Subcutaneous preadipocyte (primary cell): ENCODE measurements at places on chromosomes 13 and 19. TPM values are rescaled to one million over a fixed set of nuclear protein-coding genes. Genes with fewer than 3 reads are reported as not detected.

The GARIN5B gene
- total RNA-seq = not detected in 2 replicates

The HIF3A gene
- total RNA-seq = 10.8 and 22.0 TPM in 2 replicates

The NACC1 gene
- 78.6 and 111 TPM in 2 replicates for total RNA-seq

The SIGLEC10 gene
- not detected in 2 replicates for total RNA-seq

The CEACAM3 gene
- not detected in 2 replicates for total RNA-seq

The VPS36 gene
- 24.6 and 26.6 TPM in 2 replicates for total RNA-seq

The GPR12 gene
- total RNA-seq = not detected in 2 replicates

The MAST3 gene
- total RNA-seq = 1.8 and 2.5 TPM in 2 replicates

The MARK4 gene
- 12.1 TPM in 2 replicates for total RNA-seq

The IL4I1 gene
- 0.20 and 1.1 TPM in 2 replicates for total RNA-seq

The LRRC4B gene
- under 0.01 TPM in 2 replicates for total RNA-seq

The WASF3 gene
- 9.8 and 9.9 TPM in 2 replicates for total RNA-seq

The N4BP2L1 gene
- total RNA-seq = 0.98 and 1.5 TPM in 2 replicates
